Hindlimb muscle (tissue), 1 donor: ENCODE measurements at places on chromosomes 1 and 21.

DNA sequence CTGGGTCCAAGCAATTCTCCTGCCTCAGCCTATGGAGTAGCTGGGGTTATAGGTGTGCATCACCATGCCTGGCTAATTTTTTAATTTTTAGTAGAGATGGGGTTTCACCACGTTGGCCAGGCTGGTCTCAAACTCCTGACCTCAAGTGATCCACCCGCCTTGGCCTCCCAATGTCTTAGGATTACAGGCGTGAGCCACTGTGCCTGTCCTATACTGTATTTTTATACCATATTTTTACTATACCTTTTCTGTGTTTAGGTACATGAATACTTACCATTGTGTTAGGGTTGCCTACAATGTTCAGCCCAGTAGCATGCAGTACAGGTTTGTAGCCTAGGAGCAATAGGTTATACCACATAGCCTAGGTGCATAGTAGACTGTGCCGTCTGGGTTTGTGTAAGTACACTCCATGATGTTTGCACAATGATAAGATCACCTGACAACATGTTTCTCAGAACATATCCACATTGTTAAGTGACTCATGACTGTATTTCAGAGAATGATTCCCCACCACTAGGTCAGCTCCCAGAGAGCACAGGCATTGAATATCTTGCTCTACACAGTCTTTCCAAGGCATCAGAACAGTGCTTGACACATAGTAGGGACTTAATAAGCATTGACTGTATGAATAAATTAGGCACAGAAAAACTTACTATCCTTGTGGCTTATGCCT, 6.0 kb upstream of the CITED4 start:
- no peak for DNase-seq

GRCh38 chr1:201539561-201540431, 869 bp downstream of the NAV1 start:
- peak; percentile 36 for DNase-seq

DNA sequence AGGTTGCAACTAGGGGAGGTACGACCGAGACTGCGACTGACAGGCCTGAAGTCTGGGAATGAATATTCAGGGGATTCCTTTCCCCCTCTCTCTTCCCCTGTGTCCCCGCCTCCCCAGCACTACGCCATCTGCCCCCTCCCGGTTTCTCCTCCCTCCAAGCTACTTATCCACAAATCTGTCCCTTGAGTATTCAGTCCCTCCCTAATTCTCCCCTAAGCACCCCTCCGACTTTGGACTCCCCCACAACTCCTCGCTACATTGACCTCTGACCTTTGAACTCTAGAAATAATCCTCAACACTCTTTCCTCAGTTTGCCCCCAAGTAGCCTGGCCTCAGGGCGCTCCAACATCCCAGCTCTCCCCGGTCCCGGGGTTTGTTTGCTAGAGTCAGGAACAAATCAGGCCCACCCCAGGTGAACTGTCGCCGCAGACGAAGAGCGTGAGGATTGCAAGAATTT, 393 bp downstream of the LYSMD1 start:
- peak; percentile 67 for DNase-seq

DNA sequence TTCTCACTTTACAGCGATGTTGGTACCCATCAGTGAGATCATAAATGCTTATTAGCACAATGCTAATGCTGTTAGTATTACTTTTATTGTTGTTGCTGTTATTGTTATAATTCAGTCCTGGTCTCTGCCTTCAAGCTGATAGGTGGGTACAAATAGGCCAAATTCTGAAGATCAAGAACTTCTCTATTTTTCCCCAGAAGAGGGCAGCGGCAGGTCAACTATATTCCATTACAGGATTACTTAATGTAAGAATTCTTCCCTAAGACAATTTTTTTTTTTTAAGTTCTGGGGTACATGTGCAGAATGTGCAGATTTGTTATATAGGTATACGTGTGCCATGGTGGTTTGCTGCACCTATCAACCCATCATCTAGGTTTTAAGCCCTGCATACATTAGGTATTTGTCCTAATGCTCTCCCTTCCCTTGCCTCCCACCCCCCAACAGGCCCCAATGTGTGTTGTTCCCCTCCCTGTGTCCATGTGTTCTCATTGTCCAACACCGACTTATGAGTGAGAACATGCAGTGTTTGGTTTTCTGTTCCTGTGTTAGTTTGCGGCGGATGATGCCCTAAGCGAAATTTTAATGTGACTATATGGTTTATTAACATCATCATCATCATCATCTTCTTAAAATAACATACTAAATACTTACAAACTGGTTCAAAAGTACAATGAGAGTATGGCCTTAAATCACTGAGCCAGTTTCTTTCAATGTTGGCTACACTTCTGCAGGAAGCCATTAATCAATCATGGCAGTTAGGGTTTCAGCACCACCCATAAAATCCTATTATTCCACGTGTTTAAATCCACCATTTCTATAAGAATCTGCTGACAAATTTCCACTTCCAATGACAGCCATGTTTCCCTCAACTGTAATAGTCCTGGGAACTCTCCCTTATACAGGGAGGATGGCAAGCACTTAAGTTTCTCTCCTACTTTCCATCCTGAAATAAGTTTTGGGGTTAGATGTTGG, 19.2 kb downstream of the SLC19A2 start:
- DNase-seq = peak; percentile 15
